ENCODE measurements at places on chromosomes 2 and 18. TPM values are rescaled to one million over a fixed set of nuclear protein-coding genes. Genes with fewer than 3 reads are reported as not detected.

Gene TRIM43
- not detected for total RNA-seq

Gene MAP3K19
- total RNA-seq = not detected

Gene LAMA1
- total RNA-seq = not detected

Gene TMEM247
- not detected for total RNA-seq

Gene REG3G
- not detected for total RNA-seq

Gene TXNDC2
- total RNA-seq = 0.21 TPM

Gene CSRNP3
- not detected for total RNA-seq

Data from A549 treated with CpdA at 1 μM for 4 hours (cell line).